ENCODE measurements at places on chromosomes 5 and 9. TPM values are rescaled to one million over a fixed set of nuclear protein-coding genes. Genes with fewer than 3 reads are reported as not detected.

DNA sequence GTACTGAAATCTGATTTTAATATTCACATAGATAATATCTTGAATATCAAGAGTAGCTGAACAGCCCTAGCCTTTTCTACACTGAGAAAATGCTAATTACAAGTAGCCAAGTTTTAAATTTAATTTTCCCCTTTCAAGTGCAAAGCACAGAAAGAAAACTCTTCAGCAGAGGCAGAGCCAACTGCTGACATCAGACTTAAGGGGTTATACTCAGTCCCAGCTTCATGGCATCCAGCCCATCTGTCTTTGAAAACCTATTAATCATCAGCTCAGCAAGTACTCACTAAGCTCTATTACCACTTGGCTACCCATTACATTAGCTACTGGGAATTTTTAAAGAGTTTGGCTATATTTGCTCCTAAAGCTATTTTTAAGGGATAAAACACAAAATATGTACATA, 220.5 kb downstream of the SLC12A2 start:
- no peak for DNase-seq

The FGFR4 gene
- 1.8 TPM for total RNA-seq

The AK3 gene
- total RNA-seq, result 81.3 TPM

The COL23A1 gene
- total RNA-seq, result 2.7 TPM

GRCh38 chr5:134547579-134547978, 22.1 kb downstream of the JADE2 start:
- no peak for DNase-seq

The IL3 gene
- total RNA-seq, result not detected
